ENCODE measurements at places on chromosomes 7 and 10. TPM values are rescaled to one million over a fixed set of nuclear protein-coding genes. Genes with fewer than 3 reads are reported as not detected.

Gene SPDYE18
- not detected for total RNA-seq

Gene GIMAP5
- total RNA-seq = not detected

Gene SCIN
- total RNA-seq = 4.7 TPM

Gene TMED4
- total RNA-seq = 84.3 TPM

Gene TMEM270
- not detected for total RNA-seq

Gene ZSCAN25
- total RNA-seq = 11.9 TPM

Gene HMX2
- not detected for total RNA-seq

Gene CPA2
- total RNA-seq = not detected

Gene UCMA
- not detected for total RNA-seq

Gene TMEM236
- total RNA-seq = under 0.01 TPM

Gene TMEM176A
- not detected for total RNA-seq

Gene MOSPD3
- 5.1 TPM for total RNA-seq

Gene PDIA4
- 216 TPM for total RNA-seq

Gene PPA1
- total RNA-seq = 219 TPM

Gene SPDYE5
- not detected for total RNA-seq

Gene CTAGE8
- total RNA-seq = 2.4 TPM

Gene CNPY1
- not detected for total RNA-seq

Gene INMT
- 1.5 TPM for total RNA-seq

Gene ACTL6B
- not detected for total RNA-seq

Gene PNLIPRP3
- 0.59 TPM for total RNA-seq

Gene TRIM50
- not detected for total RNA-seq

Gene TMEM196
- not detected for total RNA-seq

Gene SPAM1
- not detected for total RNA-seq

Gene ADAM12
- total RNA-seq = 361 TPM

Gene BICC1
- 254 TPM for total RNA-seq

Gene PHF14
- 38.0 TPM for total RNA-seq

Gene UTF1
- total RNA-seq = not detected

Gene GPR15LG
- total RNA-seq = not detected

Gene SORCS3
- not detected for total RNA-seq

Gene PTPRZ1
- under 0.01 TPM for total RNA-seq

Gene PRSS37
- not detected for total RNA-seq

Gene ZNF804B
- total RNA-seq = not detected

Gene PYROXD2
- total RNA-seq = 11.6 TPM

Gene TFPI2
- 8.7 TPM for total RNA-seq

Gene OGDHL
- under 0.01 TPM for total RNA-seq

Gene SLC18A3
- total RNA-seq = not detected

Gene IDI2
- not detected for total RNA-seq

Gene LBX1
- not detected for total RNA-seq

Gene GRID1
- not detected for total RNA-seq

Gene TAS2R60
- total RNA-seq = not detected

Gene NRG3
- not detected for total RNA-seq

Gene OPALIN
- not detected for total RNA-seq

Gene DPYSL4
- 0.72 TPM for total RNA-seq

Gene PTN
- total RNA-seq = 33.3 TPM

Gene HOXA4
- total RNA-seq = 0.72 TPM

Gene COL28A1
- total RNA-seq = 0.29 TPM

Gene PRF1
- not detected for total RNA-seq

Gene DOCK4
- total RNA-seq = 31.8 TPM

Gene OR2A7
- total RNA-seq = 1.1 TPM

Gene OR9A2
- total RNA-seq = not detected

Gene NXPH1
- not detected for total RNA-seq

Gene TWNK
- total RNA-seq = 3.2 TPM

Gene FRMPD2
- 0.59 TPM for total RNA-seq

Gene PRLHR
- not detected for total RNA-seq

Gene GJD4
- under 0.01 TPM for total RNA-seq

Gene ENTPD1
- 10.6 TPM for total RNA-seq

Data from osteoblast (primary cell).